ENCODE measurements at places on chromosomes 1 and 21. TPM values are rescaled to one million over a fixed set of nuclear protein-coding genes. Genes with fewer than 3 reads are reported as not detected.
A peak's percentile ranks its signal among the peaks of the same experiment; 100 is the strongest.

- DNase-seq = no peak
These were observed 40.5 kb downstream of the EPHB2 start for GRCh38 chr1:22751124-22751531.

- DNase-seq = no peak
These were observed 61.5 kb downstream of the RGS21 start for GRCh38 chr1:192378276-192378675.

DNA sequence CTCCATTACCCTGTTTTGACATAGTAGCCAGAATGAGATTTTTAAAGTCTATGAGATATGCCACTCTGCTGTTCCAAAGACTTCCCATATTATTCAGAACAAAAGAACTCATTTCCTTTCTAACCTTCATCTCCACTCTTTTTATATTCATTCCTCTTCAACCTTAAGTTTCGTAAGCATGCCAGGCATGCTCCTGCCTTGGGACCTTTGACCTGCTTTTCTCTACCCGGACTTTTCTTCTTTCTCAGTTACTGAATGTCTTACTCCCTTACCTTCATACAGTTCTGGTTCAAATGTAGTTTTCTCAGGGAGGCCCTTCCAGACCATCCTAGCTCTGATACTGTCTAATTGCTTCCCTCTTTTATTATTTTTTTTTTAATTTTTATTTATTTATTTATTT lies 81.1 kb downstream of the TNNI3K start:
- no peak for DNase-seq

DNA sequence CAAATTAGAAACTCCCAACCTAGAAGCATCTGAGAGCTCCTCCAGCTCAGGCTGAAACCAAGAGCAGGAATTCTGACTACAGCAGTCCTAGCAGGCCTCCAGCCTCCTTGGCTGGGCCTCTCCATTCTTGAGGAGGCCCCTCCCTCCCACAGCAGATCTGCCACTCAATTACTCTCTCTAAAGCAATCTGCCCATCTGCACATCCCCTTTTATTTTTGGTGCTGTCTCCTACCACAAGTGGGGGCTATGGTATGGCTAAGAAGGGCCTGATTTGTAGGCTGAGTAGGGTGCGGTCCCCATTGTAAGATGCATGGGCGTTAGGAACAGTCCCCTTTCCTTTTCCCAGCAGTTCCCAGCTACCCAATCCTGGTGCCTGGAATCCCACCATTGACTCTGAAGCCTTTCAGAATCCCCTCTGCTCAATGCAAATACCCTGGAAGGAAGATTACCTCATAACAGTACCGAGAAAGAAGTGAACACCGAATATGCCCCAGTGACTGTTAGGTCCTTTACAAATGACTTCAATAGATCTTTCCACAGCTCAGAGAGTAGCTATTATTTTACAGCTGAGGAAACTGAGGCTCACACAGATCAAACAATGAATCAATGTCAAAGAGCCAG lies 11.6 kb upstream of the TTC39A start:
- no peak for DNase-seq

DNA sequence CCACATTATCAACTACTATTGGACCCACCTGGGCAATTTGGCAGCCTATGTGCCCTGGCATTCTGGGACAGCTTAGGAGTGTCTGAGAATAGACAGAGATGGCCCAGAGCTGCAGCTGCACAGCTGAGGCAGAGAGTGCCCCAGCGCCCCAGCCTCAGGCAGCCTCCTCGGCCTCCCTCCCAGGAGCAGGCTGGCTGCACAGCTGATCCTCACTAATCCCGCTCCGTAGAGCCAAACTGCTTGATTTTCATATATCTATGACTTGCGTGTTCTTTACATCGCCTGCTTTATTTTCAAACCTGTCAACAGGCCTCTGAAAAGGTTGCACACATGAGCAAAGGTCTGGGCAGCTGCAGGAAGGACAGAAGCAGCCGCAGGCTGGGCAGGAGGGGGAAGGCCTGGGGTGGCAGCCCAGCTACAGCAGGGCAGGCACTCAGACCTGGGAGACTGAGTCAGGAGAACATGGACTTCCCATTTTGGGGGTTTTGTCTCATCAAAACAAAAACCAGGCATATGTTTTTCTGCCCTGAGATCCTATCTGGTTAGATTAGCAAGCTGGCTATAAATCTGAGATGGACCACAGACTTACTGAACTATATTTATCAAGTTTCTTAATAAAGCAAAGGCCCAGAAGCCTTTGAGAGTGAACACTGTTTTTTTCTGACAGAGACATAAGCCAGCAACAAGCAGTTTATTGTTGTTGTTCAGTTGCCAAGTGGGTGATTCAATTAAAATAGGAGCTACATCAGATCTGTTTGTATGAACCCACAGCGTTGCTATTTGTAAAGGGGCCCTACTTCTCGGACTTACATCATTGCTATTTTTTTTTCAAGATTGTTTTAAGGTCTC lies 301.8 kb upstream of the DUSP10 start:
- DNase-seq = no peak

- DNase-seq = no peak
These were observed 437.8 kb downstream of the PTBP2 start for GRCh38 chr1:97159342-97159741.

- no peak for DNase-seq
These were observed 12.0 kb downstream of the PGLYRP4 start for GRCh38 chr1:153336650-153337049.

DNA sequence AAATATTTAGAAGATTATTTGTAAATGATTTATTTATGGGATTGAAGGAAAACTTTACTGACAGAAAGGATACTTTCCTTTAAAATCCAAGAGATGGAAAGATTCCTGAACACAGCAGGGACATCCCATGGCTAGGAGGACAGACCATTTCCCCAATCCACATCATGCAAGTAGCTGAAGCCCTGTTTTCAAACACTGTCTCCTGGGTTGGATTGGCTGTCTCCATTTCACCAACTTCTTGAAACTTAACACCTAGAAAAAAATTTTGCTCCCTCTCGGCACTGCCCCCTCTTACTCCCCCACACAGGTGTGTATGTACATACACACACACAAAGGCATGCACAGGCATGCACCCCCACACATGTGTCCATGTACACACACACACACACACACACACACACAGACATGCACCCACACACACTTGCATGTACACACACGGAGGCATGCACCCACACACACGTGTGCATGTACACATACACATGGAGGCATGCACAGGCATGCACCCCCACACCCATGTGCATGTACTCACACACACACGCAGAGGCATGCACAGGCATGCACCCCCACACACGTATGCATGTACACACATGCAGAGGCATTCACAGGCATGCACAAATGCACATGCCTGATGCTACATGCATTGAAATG lies 320.0 kb downstream of the CHRM3 start:
- no peak for DNase-seq

DNA sequence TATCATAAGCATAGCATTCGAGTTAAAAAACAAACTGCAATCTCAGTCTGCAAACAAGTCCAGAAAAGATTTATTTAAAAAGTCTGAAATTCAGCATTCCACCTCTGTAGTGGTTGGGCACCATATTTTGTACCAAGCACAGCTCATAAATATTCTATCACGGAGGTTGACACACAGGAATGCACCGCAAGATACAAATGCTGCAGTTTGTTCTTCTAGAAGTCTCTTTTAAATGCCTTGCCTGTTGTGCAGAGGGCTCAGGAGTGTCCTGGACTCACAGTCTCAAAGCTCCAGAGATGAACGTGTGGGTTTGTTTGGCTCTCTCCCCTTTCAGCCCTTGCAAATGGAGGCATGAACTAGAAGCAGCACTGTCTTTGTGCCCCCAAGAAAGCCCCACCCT lies 212.4 kb upstream of the USP24 start:
- no peak for DNase-seq

GRCh38 chr21:45225041-45225740 lies 62.5 kb downstream of the POFUT2 start:
- DNase-seq = no peak

DNA sequence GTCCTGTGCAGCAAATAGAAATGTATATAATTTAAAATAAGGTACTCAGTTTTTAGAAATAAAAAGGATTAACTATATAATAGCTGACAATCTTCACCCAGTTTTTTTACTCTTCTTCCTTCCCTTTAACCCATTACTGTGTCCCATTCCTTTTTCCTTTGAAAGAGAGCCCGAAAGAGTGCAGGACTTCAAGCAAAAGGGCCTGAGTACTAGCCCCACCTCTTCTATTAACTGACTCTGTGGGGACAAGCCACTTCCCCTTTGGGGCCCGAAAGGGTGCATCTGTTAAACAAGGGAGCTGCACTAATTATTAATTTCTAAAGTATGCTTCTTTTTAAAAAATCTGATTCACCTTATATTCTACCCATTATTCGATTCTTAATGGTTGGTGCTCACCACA lies 3.3 kb downstream of the USP24 start:
- DNase-seq = no peak

- no peak for DNase-seq
These were observed 105.7 kb downstream of the ACTL8 start for GRCh38 chr1:17860812-17861211.

DNA sequence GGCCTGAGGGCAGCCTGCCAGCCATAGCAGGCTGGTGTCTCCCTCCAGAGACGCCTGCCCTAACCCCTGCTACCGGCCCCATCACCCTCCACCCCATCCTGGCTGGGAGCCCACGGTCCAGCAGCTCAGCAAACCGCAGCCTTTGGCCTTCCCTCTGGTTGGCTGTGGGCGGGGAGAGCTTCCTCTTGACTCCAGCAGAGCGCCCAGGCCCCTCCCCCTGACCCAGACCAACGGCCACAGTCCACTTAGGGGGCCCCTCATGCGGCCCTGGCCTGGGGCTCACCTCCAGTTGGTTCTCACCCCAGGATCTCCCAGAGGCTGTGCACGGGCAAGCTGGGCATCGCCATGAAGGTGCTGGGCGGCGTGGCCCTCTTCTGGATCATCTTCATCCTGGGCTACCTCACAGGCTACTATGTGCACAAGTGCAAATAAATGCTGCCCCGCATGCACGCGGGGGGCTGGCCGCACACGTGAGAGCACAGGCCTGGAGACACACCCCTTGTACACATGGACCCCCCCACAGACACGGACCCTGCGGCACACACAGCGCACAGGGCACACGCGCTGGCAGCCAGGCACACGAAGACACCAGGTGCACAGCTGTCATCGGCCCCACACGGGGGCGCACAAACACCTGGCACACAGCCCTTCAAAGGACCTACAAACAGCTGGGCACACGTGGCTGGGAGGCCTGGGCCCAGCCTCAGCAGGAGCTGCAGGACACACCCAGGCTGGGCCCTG lies 3.1 kb downstream of the SMIM1 start:
- DNase-seq = peak; percentile 37

DNA sequence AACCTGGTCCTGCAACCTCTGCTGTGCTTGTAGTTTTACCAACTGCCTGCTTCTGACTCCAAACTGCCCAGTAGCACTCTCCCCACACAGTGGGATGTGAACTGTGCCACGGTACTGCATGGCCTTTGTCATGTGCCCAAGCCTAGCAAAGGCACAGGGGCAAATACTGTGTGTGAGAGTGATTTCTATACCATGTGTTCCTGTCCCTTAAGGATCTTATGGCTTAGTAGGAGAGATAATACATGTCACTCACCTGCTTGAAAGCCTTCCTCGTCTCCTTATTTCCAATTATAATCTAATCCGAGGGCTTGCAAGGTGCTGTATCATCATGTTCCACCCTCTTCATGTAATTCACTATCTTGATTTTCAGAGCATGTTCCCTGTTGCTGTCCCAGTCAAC lies 51.3 kb downstream of the UBE4B start:
- DNase-seq = no peak

GRCh38 chr1:160082926-160083325 lies 1.6 kb downstream of the KCNJ9 start:
- DNase-seq = no peak

- no peak for DNase-seq
These were observed 36.3 kb upstream of the SLC6A9 start for GRCh38 chr1:44067266-44068250.

DNA sequence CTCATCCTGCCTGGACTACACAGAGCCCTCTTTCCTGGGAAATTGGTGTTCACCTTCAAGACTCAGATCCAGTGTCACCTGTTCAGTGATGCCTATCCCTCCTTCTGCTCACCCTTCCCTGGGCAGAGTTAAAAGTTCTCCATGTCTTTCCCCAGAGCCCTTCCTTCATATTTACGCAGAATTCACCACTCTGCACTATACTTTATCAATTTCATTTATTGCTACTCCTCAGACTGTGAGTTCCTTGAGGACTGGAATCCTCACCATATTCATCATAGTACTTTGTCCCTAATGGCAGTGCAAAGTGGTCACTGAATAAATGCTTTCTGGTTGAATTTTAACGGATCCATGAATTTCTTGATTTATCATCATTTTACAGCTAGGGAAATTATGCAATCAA lies 300.0 kb downstream of the CHRM3 start:
- DNase-seq = no peak

DNA sequence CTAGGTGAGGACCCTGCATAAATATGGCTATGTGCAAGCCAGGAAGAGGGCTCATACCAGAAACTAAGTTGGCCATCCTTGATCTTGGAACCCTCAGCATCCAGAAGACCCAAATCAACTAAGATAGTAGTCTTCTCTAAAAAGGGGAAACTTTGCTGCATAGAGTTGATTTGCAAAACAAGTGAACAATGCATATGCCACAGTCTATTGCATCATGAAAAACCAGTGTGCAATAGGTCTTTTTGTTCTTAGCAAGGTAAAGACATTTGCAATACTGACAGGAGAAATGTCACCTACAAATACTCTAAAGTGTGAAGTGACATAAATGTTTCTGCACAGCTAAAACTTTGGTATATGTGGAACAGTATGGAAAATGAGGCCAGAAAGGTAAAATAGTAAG lies 2.0 kb upstream of the IFI16 start:
- no peak for DNase-seq

- DNase-seq = no peak
These were observed 26.7 kb downstream of the GLIS1 start for GRCh38 chr1:53712276-53712675.

GRCh38 chr1:111535256-111536191 lies 32.1 kb upstream of the ADORA3 start:
- DNase-seq = no peak

GRCh38 chr1:181936269-181936668 lies 125.2 kb downstream of the ZNF648 start:
- no peak for DNase-seq

DNA sequence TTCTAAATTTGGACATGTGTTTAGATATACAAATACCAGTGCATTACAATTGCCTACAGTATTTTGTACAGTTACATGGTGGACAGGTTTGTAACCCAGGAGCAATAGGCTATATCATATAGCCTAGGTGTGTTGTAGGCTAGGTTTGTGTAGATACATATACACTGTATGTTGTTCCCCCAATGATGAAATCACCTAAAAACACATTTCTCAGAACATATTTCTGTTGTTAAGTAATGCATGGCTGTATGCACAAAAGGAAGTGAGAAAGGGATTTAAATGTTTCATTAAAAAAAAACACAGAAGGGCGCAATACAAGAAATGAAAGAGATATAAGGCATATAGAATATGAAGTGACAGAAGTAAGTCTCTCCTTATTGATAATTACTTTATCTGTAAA lies 32.0 kb downstream of the S100B start:
- no peak for DNase-seq

Gene RIPK4
- 20.5 TPM for total RNA-seq

Gene KLHDC9
- 2.9 TPM for total RNA-seq

Gene ARHGEF16
- 31.5 TPM for total RNA-seq

Gene LYPD8
- not detected for total RNA-seq

Gene TSSK3
- not detected for total RNA-seq

Gene PDXK
- 188 TPM for total RNA-seq

Gene HOOK1
- 8.9 TPM for total RNA-seq

Gene CD84
- total RNA-seq = not detected

Gene KRTAP7-1
- total RNA-seq = not detected

Gene TMIGD3
- total RNA-seq = not detected

Gene SH2D1B
- total RNA-seq = not detected

Gene LORICRIN
- not detected for total RNA-seq

Gene NHLH1
- 0.08 TPM for total RNA-seq
